Mesothelial cell of epicardium (in vitro differentiated cells): ENCODE measurements at places on chromosomes 6 and 20.

DNA sequence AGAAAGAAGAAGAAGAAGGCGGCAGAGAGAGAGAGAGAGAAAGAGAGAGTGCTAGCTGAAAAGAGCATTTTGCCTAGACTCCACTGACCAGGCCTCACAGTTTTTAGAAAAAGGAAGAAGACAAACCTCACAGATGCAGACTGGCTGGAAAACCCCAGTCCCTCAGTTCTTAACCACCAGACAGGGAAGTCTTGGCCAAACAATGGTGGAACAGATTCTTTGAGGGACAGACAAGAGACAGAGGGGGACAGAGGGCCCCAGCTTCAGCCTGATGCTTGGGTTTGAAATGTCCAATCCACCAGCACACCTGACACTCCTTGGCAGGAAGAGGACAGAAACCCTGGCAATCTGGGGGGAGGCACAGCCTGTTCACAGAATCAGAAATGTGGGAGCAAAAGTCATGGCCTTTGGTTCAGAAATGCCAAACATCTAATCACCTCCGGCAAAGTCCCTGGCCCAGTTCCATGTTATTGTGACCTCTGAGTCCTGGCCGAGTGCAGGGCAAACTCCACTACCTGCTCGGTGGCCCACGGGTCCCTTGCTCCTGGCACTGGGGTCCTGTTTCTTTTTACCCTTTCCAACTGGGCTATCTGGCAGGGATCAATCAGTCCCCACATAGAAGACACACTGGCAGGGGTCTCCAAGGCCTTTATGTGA, 235.2 kb downstream of the LY86 start:
- no peaks in the 10 kb centered on the region for H3K36me3 ChIP-seq
- H3K4me3 ChIP-seq, result no peak overlapping the region
- peaks cover 8% of the 10 kb centered on the region for H3K4me1 ChIP-seq
- no peak overlapping the region for H3K27ac ChIP-seq
- H3K27me3 ChIP-seq, result peaks cover 19% of the 10 kb centered on the region

DNA sequence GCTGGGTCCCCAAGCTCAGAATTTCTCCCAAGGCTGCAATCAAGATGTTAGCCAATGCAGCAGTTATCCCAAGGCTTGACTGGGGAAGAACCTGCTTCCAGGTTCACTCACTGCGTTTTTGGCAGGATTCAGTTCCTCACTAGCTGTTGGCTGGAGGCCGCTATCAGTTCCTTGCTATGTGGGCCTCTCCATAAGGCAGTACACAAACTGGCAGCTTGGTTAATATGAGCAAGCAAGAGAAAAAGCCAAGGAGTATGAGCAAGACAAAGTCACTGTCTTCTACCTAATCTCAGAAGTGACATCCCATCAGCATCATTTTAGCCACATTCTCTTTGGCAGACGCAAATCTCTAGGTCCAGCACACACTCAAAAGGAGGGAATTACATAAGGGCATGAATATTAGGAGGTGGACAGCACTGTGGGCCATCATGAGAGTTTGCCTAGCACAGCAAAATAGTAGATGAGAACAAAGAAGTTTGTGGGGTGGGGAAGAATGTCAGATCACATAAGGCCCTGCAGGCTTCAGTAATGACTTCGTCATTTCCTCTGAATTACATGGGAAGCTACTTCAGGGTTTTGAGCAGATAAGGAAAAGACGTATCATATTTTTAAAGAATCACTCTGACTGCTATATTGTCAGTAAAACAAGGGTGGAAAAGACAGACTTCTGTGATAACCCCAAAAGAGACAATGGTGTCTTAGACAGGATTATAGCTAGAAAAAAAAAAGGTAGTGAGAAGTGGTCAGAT, 25.5 kb downstream of the LMBRD1 start:
- peaks cover 20% of the 10 kb centered on the region for H3K36me3 ChIP-seq
- H3K27me3 ChIP-seq, result no peaks in the 10 kb centered on the region
- no peak overlapping the region for H3K4me3 ChIP-seq
- H3K4me1 ChIP-seq, result peaks cover 5% of the 10 kb centered on the region
- H3K27ac ChIP-seq, result no peak overlapping the region

DNA sequence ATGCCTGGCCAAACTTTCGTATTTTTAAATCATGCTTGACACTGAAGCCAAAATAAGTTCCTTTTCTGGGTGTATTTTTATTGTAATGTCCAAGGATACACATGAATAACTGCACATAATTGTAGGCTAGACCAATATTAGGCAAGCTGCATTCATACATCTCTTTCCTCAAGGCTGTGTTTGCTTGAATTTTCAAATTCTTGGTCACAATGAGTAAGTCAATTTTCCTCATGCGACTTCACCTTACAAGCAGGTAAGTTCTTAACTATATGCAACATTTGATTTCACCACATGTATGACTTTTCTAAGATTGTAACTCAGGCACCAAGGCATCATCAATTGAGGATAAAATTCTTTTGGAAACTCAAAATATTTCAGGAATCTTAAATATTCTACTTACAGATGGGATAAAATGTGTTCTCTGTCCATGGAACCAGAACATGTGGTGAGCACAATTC, 112.4 kb upstream of the ZNF217 start:
- peak overlapping the region; percentile 91 for H3K27ac ChIP-seq
- no peak overlapping the region for H3K4me3 ChIP-seq
- H3K4me1 ChIP-seq, result peaks cover 30% of the 10 kb centered on the region
- DNase-seq, result no peak
- no peaks in the 10 kb centered on the region for H3K27me3 ChIP-seq
- H3K36me3 ChIP-seq, result no peaks in the 10 kb centered on the region

DNA sequence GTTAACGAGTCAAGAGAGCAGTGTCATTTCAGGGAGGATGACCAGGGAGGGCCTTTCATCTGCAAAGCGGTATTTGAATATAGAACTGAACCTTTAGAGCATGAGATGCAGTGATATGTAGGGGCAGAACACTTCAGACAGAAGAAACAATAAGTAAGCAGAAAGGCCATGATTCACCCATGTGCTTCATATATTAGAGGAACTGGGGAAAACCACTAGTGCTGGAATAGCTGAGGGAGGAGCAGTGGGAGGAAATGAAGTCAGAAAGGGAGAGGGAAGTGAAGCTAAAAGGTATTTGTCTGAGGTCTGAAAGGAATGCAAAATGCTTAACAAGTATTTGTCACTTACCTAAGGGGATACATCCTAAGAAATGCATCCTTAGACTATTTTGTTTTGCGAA, 391.2 kb downstream of the ADGRB3 start:
- no peaks in the 10 kb centered on the region for H3K4me1 ChIP-seq
- no peak for DNase-seq
- H3K27me3 ChIP-seq, result no peaks in the 10 kb centered on the region
- no peaks in the 10 kb centered on the region for H3K36me3 ChIP-seq
- no peak overlapping the region for H3K27ac ChIP-seq

DNA sequence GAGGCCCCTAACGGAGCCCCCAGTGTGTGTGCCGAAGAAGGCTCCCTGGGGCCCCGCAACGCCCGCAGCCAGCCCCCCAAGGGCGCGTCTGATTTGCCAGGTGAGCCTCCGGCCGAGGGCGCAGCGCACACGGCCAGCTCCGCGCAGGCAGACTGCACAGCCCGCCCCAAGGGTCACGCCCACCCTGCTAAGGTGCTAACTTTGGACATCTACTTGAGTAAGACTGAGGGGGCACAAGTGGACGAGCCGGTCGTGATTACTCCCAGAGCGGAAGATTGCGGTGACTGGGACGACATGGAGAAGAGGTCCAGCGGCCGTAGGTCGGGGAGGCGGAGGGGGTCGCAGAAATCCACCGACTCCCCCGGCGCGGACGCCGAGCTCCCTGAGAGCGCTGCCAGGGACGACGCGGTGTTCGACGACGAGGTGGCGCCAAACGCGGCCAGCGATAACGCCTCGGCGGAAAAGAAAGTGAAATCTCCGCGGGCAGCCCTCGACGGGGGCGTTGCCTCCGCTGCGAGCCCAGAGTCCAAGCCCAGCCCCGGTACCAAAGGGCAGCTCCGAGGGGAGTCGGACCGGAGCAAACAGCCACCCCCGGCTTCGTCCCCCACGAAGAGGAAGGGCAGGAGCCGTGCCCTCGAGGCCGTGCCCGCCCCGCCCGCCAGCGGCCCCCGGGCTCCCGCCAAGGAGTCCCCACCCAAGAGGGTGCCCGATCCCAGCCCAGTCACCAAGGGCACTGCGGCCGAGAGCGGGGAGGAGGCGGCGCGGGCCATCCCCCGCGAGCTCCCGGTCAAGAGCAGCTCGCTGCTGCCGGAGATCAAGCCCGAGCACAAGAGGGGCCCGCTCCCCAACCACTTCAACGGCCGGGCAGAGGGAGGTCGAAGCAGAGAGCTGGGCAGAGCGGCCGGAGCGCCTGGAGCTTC, 117.0 kb downstream of the RTN4IP1 start:
- peaks cover 80% of the 10 kb centered on the region for H3K27me3 ChIP-seq
- no peaks in the 10 kb centered on the region for H3K36me3 ChIP-seq
- peaks cover 28% of the 10 kb centered on the region for H3K4me1 ChIP-seq
- no peak for DNase-seq

DNA sequence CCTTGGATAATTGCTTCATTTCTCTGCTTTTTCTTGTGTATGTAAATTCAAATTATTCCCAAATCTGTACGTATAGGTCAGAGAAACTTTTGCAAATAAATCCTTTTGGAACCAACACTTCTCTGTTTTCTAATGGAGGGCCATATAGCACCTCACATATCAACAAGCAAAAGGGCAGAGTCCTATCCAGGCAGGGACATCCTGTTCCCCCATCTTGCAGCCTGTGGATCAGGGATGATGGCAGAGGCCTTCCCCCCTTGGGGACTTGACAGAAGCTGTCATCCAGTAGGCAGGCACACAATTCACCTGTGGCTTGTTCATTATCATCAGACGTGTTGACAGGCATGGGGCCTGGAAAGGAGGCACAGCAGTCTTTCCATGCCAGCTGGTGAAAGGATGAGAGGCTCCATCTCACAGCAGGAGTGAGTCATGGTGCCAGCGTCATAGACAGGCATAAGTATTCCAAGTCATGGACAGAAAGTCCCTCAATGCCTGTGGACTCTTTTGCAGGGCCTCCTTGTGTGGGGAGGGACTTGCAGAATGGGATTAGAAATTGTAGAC, 31.8 kb upstream of the PLEKHG1 start:
- DNase-seq, result no peak
- H3K4me1 ChIP-seq, result peaks cover 56% of the 10 kb centered on the region
- H3K4me3 ChIP-seq, result no peak overlapping the region

DNA sequence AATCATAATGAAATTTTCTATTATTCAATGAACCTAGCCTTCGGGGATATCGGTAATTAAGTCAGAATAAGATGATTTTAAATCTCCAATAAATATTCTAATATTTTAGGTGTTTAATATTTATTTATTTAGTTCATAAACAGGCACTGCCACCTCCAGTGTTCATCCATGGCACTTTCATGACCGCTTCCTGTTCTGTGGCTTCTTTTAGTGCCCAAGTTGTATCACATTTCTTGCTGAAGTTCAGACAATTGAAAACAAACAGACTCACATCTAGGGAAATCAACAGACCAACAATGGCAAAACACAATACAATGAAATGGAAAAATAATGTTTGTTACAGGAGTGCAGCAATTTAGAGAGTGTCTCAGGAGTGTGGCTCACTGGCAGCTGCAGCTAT, 26.0 kb downstream of the HDDC2 start:
- no peak overlapping the region for H3K27ac ChIP-seq
- no peak for DNase-seq
- H3K4me1 ChIP-seq, result peaks cover 17% of the 10 kb centered on the region
- no peaks in the 10 kb centered on the region for H3K27me3 ChIP-seq
- no peak overlapping the region for H3K4me3 ChIP-seq

DNA sequence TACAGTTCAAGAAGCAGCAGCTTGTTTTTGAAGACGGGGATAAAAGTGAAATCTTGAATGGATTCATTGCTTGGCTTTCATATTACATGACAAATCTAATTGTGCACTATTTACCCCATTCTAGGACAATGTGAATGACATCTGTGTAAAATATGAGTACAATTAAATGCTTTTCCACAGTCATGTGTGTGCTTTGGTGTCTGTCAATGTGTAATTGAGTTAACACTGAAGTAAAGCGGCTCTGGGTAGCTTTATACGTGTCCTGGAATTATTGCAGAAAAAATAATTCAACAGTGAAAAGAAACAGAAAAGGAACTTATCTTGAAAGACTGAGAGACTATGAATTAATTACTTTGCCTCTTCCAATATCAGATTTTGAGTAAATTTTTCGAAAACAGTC, 233.5 kb upstream of the HS3ST5 start:
- DNase-seq, result no peak
- no peak overlapping the region for H3K27ac ChIP-seq
- H3K27me3 ChIP-seq, result no peaks in the 10 kb centered on the region
- no peaks in the 10 kb centered on the region for H3K4me1 ChIP-seq

DNA sequence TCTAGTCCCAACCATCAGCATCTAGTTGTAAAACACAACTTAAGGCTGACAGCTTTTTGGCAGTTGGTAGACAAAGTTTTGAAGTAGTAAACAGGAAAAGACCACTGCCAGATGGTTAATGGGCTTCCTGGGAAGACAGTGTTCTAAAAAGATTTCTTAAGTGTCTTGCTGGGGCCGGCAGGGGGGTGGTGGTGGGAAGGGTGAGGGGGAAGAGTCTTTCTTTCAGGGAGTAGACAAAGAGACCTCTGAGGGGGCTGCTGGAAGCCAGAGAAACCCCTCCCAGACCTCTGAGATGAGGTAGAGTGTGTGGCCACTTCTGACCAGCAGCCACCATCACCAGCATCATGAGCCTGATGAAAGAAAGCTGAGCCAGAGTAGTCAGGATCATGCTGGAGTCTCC, 784.9 kb downstream of the TENT5A start:
- no peak overlapping the region for H3K27ac ChIP-seq
- DNase-seq, result no peak
- peaks cover 13% of the 10 kb centered on the region for H3K4me1 ChIP-seq
- no peak overlapping the region for H3K4me3 ChIP-seq

DNA sequence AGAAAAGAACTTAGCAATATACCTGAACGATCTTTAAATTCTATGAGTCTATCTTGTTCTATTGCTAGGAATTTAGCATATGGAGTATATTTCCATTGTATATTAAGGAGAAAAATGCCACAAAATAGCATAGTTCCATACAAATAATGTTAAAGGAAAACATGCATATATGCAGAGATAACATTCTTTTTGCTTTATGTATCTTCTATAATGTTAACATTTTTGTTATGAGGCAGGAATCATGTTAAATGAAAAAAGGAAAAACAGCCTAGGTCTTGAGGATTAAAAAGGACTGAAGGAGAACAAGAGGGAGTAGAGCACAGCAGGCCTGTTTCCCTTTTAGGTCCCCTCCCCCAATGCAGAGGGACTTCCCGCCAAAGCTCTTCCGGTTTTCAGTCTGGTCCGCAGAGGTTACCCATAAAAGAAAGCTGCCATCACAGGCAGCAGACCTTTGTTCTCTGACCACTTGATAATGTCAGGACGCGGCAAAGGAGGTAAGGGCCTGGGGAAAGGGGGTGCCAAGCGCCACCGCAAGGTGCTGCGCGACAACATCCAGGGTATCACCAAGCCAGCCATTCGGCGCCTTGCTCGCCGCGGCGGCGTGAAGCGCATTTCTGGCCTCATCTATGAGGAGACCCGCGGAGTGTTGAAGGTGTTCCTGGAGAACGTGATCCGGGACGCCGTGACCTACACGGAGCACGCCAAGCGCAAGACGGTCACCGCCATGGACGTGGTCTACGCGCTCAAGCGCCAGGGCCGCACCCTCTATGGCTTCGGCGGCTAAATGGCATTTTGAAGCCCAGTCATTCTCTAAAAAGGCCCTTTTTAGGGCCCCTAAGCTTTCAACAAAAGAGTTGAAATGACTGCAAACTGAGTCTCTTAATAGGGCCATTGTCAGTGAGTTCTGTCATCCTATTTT, 108.4 kb upstream of the PRSS16 start:
- DNase-seq, result peak; percentile 48
- H3K4me3 ChIP-seq, result peak overlapping the region; percentile 93
- H3K27ac ChIP-seq, result peak overlapping the region; percentile 98
- H3K4me1 ChIP-seq, result peaks cover 41% of the 10 kb centered on the region

- H3K4me1 ChIP-seq, result peaks cover 6% of the 10 kb centered on the region
- no peak overlapping the region for H3K4me3 ChIP-seq
- H3K27ac ChIP-seq, result no peak overlapping the region
- peaks cover 6% of the 10 kb centered on the region for H3K27me3 ChIP-seq
These were observed 20.5 kb upstream of the PDE7B start for GRCh38 chr6:135831016-135831415.
